ENCODE measurements at places on chromosomes 11 and 22.

GRCh38 chr11:128246810-128247594, 340.4 kb downstream of the ETS1 start:
- no peak for DNase-seq

- DNase-seq = no peak
These were observed 21.2 kb downstream of the LGR4 start for GRCh38 chr11:27451244-27451965.

DNA sequence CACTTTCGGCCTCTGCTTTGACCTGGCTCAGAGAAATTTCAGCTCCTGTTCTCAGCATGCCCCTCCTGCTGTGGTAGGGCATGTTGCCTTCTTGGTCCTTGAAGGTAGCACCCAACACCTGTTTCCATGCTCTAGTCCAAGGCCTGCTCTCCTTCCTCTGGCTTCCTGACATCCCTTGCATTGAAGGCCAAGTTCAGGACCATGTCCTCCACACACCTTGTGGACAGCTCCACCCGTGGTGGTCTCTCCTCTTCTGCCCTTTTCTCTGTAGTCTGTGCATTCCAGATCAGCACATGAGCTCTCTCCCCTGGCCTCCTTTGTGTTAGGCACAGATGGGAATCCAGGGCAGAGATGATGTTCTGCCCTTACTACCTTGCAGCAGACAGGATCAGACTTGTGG, 225.3 kb downstream of the ADAMTS15 start:
- no peak for DNase-seq

DNA sequence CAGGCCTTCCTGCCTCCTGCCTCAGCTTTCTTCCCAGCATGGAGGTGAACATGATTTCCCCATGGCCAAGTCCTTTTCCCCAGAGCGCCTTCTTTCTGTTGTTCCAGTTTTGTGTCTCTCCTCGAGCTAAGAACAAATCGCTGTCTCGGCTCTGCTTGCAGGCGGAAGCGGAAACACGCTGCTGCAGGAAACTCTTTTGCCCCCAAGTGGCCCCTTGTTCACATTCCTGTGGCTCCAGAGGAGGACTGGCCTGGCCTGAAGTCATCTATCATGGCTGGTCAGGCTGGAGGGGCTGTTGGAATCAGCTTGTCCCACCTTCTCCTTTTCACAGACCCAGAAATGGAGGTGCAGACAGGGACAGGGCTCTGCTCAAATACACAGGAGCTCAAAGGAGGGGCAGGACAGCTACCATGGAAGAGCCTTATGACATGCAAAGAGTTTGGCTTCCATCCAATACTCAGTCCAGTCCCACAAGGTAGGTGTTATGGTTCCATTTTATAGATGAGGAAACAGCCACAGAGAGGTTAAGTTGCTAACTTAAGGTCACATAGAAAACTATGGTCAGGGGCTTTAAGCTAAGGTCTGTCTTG, 182.2 kb upstream of the SYT13 start:
- DNase-seq = peak; percentile 10

- DNase-seq = no peak
These were observed 4.6 kb downstream of the MALAT1 start for GRCh38 chr11:65503368-65503948.

DNA sequence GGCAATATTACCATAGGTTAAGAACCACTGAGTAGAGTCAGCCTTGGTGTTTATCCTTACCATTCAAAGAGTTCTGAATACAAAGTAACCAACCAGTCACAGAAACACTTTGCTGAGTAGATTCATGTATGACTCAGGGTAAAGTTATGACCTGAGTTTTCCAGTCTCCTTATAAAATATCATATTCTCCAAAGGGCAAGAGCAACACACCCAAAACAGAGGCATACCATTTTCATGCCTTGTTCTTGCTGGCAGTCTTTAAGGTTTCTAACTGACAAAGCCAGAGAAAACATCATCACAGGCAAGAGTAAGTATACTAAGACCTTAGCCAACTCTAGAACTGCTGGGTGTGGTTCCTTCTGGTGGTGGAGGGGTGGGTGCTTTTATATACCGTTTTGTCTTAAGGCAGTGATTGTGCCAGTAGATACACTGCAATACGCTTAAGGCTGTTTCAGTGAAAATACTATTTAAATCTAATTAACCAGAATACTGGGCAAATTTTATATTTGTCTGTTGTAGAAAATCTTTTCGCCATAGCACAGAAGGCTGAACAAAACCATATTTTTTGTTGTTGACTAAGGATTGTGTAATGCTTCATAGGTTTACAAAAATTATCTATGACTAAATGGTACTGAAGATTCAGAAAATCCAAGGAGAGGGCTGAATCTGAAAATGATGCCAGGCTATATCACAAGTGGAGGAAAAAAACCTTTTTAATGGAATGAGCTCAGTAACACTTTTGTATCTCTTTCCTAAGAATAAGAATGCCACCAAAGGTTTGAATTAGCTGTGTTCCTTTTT, 3.0 kb downstream of the ATL3 start:
- DNase-seq = no peak

DNA sequence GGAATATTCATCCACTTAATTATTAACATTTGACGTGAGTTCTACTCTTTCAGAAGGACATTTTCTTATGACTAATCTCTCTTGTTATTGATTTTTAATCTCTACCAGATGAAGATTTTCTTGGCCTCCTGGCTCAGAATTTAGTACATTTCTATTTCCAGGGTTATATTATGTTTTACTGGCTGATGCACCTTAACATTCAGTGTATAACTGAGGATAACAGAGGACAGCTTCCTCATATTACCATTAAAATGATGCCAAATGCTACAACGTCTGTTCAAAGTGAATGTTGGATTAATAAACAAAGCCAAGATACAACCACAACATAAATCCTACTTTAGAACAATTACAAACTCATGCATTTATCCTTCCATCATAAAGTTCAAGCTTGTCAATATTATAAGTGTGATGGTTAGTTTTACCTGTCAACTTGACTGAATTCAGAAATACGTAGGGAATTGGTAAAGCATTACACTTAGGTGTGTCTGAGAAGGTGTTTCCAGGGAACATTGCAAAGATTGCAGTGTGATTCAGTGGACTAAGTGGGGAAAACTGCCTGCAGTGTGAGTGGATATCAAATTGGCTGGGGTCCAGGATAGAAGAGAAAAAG, 485.2 kb downstream of the LRRC4C start:
- DNase-seq = peak; percentile 42

DNA sequence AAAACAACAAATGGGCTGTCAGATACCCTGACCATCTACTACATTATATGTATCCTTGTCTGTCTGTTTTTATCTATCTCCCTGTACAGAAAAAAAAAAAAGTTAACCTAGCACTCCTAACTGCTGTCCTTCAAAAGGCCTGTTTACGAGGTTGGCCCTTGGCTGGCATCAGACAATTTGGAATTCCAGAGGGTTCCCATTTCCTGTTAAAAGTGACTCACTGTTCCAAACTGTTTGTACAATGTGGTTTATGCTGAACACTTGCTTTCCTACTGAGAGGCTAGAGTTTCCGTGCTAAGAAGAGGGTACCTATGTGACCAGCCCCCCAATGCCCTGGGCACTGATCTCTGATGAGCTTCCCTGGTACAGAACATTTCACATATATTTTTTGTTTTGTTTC, 65.9 kb upstream of the HMGXB4 start:
- no peak for DNase-seq

GRCh38 chr22:49320714-49321476, 506.8 kb downstream of the BRD1 start:
- DNase-seq = no peak

GRCh38 chr11:12200991-12201985, 90.9 kb downstream of the MICAL2 start:
- DNase-seq = peak; percentile 56

GRCh38 chr22:49243335-49243734, 584.3 kb downstream of the BRD1 start:
- no peak for DNase-seq

GRCh38 chr22:35352214-35353111, 28.4 kb upstream of the HMOX1 start:
- DNase-seq = no peak

- no peak for DNase-seq
These were observed 27.8 kb upstream of the MYH9 start for GRCh38 chr22:36415415-36416168.
